MV-4-11 (cell line): ENCODE measurements at places on chromosomes 3 and 15.

DNA sequence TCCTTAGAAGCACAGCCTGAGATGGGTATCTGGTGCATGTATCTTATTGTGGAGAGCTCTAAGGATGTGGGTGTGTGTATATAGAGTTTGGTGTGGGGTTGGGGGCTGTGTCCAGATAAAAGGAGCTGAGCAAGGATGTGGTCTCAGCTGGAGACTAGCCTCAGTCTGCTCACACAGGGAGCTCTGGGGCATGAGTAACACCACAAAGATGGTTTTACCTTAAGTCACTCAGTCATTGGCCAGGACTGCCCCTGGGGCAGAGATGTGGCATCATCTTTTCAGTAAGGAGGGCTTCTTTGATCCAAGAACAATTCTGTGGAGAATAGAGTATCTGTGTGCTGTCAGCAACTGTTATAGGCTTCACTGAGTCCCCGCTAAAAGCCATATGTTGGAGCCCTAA lies 163.4 kb upstream of the NUDT16 start:
- DNase-seq, result no peak

- no peak for DNase-seq
These were observed 412.8 kb upstream of the WNT5A start for GRCh38 chr3:55899887-55900286.

DNA sequence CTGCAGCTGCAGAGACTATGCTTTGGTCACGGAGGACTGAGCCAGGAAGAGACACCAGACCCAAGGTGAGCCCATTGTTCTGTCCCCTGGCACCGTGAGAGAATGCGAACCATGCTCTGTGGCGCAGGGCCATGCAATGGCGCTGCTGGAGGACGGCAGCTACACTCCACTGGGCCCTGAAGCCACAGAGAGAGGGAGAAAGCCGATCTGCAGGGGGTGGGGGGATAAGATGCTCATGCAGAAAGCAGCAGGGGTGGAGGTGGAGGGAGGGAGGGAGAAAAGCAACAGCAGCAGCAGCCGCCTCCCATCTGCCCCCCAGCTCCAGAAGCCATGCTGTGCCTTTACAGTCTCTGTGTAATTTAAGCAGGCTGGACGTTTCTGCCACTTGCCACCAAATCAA lies 5.3 kb downstream of the BDH1 start:
- DNase-seq, result no peak

- DNase-seq, result peak; percentile 91
These were observed 74.0 kb downstream of the OXNAD1 start for GRCh38 chr3:16338999-16339398.

DNA sequence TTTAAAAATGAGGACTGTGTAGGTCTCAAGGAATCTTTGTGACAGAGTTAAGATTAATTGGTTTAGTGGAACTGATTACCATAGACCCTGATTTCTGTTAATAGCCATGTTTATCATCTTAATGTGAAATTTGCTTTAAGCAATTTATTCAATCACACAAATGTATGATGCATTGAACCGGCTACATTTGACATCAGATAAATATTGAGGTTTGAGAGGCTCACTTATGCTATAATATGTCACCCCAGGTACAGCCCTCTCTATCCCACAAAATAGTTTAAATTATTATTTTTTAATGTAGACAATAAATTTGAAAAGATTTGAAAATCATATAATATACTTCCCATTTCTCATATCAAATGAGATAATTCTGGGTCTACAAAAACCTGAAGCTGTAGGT lies 413.3 kb downstream of the NAALADL2 start:
- no peak for DNase-seq

- DNase-seq, result no peak
These were observed 62.9 kb downstream of the ECT2 start for GRCh38 chr3:172813462-172813861.

GRCh38 chr3:125294411-125294810 lies 80.7 kb downstream of the ZNF148 start:
- no peak for DNase-seq

DNA sequence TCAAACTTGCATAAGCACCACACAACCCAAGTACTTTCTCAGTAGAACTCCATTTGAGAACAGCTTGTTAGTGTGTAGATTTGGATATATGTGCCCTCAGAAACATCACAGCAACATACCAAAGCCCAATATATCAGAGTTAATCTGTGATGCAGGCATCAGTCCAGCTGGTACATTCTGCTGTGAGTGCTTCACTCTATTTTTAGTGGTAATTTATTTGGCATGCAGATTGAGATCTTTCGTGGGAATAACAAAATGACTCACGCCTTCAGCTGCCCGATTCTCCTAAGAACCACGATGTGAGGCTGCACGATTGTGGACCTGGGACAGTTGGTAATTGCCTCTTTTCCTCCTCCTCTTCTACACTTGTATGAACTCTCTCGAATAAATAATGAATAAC lies 730.7 kb downstream of the SQOR start:
- DNase-seq, result no peak

GRCh38 chr3:168858327-168858726 lies 762.6 kb upstream of the GOLIM4 start:
- no peak for DNase-seq

DNA sequence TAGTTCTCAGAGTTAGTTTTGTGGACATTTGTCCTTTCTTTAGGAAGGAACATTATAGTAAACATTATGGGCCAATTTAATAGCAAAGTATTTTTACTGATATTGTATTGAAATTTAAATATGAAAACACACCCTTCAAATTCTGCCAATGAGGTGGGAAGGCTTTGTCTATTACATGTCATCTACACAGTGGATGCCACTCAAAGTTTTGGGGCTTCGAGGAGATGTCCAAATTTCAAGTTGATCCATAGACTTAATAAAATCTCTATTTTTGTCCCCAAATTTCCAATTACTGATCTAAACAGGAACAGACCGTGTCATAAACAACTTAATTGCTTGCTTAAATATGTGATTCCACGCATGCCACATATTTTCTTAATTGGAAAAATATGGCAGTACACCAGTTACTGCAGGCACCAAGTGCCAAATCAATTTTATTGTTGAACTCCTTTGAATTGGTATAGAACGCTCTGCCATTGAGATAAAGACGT lies 1.7 kb downstream of the SHOX2 start:
- no peak for DNase-seq

DNA sequence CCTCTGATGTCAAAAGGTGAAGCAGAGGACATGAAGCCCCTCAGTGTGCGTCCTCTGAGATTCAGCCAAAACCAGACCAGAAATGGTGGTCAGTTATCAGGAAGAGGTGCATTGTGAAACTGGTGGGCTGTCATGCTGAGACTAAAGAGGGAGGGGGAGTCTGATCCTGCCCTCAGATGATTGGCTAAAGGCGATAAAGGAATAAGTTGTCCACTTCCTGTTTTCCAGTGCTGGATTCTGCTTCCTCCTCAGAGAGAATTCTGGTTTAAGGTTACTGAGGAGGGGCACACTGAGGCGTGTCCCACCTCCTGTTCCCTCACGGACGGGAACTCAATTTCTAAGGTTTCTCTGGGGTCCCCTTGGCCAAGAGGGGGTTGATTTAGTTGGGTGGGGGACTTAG lies 97.0 kb upstream of the UBE3A start:
- DNase-seq, result peak; percentile 13

- DNase-seq, result no peak
These were observed 27.0 kb upstream of the ANKDD1A start for GRCh38 chr15:64884679-64885078.

- peak; percentile 8 for DNase-seq
These were observed 272.6 kb downstream of the SUCLG2 start for GRCh38 chr3:67381667-67382272.

GRCh38 chr3:98073486-98073885 lies 13.5 kb upstream of the OR5AC2 start:
- no peak for DNase-seq

GRCh38 chr15:44099671-44100070 lies 95.4 kb downstream of the FRMD5 start:
- DNase-seq, result no peak

GRCh38 chr15:92725171-92725570 lies 69.6 kb upstream of the FAM174B start:
- no peak for DNase-seq

DNA sequence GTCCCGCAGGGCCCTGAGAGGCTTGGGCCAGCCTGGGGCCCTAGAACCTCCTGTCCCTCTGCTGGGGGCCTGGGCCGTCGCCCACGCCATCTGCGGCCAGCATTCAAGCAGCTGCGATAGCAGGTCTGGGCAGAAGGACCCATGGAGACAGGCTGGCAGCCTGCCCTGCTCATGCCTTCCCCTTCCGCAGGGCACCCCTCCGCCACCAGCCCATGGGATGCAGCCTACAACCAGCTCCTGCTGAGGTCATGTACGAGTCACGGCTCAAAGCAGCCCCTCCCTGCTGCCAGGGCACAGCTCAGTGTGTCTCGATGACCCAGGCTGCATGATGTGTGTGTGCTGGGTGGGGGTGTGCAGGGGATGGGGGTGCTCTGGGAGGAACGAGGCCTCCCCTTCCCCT lies 27.8 kb downstream of the DUSP7 start:
- DNase-seq, result no peak

- peak; percentile 96 for DNase-seq
These were observed 37.6 kb upstream of the WDR49 start for GRCh38 chr3:167691366-167691765.

DNA sequence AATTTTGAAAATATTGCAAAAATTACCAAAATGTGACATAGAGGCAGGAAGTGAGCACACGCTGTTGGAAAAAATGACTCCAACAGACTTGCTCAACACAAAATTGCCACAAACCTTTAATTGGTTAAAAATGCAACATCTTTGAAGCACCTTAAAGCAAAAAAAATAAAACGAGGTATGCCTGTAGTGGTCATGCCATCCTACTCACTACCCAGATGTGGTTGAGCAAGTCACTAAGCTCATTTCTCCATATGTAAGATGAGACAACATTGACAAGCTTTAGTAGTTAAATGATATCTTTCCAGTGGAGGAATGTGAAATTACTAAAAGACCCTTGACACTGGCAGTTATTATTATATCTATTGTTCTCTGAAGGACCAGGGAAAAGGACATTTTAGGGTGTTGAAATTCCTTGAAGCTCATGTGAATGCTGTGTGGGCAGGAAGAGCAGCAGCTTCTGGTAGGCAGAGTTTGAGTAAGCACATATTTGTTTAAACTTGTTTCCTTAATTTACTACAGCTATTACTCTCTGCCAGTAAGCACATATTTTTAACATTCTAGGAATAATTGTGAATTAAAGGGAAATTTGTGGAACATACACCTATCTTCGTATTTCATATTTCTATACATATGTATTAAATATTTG lies 131.6 kb upstream of the P2RY1 start:
- no peak for DNase-seq

DNA sequence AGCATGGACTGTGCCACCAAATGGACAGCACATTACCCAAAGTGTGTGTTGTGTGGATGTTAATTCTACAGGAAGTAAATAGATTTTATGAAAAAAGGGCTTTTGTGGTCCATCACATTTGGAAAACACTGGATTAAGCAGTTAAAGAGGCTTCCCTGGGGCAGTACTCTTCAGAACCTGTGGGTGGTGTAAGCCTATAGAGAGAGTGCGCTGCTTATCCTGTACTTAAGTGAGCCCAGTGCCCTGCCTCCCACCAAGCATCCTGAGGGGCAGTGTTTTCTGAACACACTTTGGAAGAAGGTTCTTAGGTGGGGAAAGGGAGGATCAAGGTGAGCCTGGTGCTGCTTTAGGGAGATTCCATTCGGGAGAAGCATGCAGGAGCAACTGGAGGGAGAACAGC lies 10.9 kb downstream of the TTLL3 start:
- DNase-seq, result no peak

DNA sequence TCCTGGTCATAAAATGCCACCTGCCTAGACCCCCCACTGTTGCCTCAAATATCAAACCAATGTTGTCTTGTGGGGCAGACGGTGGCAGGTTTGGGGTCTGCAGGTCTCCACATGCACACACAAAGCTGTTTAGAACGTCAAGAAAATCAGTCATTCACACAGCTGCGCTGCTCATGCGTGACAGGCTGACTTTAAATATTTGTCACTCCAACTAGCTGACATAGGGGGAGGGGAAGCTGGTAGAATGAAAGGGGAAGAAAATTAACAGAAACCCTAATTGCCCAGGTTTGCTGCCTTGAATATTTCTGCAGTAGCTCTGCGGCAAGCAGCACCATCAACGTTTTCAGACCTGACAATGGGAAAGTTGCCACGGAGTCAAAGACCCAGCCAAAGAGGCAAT lies 201.8 kb downstream of the ABHD5 start:
- DNase-seq, result peak; percentile 45

- DNase-seq, result no peak
These were observed 6.3 kb upstream of the BHLHE40 start for GRCh38 chr3:4972652-4973643.

DNA sequence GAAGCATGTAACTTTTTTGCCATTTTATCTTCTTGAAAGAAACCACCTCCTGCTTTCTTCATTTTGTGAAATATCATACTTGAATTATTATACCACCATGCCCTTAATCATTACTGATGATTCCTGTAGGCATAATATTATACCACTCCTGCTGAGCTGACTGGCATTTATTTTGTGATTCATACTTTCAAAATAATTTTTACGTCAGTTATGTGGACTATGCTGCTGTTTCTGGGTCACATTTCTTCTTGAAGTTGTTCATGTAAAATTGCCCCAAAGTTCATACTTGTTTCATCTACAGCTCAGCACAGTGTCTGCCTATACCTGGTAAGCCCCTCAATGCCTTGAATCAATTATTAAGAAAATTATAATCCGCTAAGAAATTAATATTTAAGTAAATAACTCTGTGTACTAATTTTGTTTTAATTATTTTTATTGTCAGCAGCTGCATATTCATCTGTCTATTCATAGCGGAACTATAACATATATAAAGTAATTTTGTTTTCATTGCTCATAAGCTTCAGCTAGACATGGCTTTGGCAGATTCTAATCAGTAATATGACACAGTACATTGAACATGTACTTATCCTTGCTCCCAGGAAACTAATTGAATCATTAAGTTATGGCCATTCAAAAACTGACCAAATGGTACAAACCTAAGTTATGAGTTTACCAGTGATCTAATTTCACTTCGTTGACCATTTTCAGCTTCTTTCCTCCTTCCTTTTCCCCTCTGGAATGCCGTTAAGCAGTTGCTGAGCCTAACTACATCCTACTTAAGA lies 160.0 kb downstream of the NAALADL2 start:
- DNase-seq, result no peak

DNA sequence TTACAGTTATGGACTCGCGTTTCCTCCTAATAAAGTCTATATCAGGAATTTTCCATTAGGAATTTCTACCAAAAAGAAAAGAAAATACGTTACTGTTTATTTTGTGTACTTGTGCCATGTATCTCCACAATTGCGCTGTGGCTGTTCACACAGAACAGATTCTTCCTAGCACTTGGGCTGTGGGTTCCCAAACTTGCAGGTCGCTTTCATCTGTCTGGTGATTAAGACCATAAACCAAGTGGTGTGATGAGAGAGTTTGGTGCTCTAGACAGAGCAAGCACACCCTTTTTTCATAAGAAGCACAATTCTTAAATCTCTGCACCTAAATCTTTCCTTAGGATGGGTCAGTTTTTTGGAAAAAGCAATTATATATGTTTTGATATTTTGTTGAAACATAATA lies 203.3 kb downstream of the TP63 start:
- DNase-seq, result no peak

DNA sequence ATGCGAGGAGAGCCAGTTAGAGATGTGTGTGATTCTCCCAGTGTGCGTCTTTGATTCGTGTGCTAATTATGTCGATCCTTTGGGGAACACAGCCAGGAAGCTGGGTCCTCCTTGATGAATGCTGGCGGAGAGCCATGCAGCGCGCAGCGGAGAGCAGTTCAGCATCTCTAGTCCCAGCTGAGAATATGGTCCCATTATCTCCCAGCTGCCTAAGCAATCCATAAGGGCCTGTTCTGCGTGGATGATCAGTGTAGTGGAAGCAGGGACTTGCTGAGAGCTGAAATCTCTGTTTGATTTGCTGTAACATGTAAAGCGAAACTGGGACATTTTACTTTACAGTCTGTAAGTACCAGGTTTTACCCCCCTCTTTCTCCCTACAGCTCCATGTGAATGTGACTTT lies 412.7 kb downstream of the CNTN4 start:
- DNase-seq, result no peak
